ENCODE measurements at places on chromosomes 6 and 20.

DNA sequence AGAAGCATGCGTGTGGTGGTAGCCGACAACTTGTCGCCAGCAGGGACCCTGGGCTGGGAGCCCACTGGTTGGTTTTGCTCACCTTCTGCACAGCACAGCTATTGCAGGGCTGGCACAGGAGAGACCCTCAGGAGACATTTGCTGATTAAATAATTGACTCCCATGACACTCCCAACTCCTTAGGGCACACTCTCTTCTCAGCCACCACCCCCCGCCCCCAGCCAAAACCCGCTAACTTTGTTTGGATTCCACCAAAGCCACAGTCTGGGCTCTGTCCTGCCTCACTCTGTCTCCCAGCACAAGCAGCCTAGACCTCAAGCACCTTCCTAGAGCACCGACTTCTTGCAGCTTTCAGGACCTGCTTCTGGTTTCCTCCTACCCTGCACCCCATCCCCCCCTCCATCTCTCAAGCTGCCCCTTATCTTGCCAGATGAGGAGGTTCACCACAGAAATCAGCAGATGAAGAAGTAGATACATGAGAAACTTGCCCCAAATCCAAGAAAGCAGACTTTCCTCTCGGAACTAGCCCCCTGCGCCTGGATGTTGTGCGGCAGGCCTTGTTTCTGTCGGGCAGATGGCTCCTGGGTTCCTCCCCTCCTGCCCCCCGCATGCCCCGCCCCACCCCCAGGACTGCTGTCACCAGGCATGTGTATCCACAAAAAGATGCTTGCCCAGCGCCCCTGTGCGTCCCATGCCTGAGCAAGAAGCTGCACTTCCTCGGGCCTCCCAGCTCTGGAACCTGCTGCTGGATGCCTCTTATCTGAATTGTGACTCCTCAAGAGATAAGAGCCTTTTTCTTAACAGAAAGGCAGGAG is 35.0 kb upstream of the CD93 start:
- no peak for DNase-seq

- DNase-seq: no peak
Measured at GRCh38 chr6:154301086-154301625, 55.4 kb downstream of the IPCEF1 start.

DNA sequence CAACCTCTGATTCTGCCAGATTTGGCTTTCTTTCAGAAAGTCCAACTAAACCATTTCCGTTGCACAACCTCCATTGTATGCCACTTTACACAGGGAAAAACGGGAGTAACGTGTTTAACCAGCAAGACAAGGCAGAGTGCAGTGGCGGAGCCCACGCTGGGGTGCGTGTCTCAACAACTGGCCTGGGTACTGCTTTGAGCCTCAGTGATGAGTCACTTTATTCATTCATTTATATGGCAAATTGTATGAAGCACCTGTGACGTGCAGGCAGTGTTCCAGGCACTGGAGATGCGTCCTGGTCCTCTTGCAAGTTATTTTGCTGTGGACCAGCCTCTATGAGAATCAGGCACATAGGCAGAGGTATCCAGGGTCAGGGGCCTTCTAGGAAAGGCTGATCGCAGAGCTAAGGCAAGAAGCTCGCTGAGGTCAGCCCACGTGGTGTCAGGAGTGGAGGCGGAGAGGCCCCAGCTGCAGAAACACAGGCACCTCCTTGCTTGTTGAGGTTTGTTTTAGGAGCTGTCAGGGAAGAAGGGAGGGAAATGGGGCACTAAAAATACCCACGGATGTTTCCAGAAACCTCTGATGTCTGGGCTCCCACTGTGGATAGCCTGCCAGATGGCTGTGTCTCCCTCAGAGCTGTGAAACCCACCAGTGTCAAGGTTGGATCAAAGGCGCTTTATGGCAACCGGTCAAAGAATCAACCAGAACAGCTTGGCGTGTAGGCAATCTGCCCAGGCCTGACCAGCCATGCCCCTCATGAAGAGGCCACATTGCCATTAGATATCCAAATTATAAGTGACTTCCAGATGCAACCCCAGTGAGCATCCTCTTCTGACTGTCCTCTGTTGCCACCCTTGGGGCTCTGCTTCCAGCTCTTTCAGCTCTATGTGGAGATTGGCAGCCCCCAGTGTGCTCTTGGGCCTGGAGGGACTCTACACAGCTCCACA is 157.2 kb downstream of the CD83 start:
- DNase-seq: no peak

GRCh38 chr20:21554376-21554890 is 40.6 kb upstream of the NKX2-2 start:
- no peak for DNase-seq

DNA sequence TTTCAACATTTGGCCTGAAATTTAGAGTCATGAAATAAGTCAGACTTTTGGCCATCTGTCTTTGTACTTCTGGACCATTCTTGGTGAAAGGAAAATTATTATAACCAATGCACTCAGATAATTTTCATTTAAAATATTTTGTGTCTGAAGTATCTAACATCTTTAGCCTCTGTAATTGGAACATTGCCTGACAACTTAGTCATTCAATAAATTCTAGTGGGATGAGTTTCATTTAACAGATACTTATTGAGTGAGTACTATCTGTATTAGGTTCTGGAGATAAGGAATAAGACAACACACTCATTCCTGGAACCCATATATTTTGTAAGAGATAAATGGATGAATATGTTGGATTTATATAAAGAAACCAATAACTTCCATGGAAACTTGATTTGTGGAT is 536.0 kb downstream of the BCKDHB start:
- DNase-seq: no peak

DNA sequence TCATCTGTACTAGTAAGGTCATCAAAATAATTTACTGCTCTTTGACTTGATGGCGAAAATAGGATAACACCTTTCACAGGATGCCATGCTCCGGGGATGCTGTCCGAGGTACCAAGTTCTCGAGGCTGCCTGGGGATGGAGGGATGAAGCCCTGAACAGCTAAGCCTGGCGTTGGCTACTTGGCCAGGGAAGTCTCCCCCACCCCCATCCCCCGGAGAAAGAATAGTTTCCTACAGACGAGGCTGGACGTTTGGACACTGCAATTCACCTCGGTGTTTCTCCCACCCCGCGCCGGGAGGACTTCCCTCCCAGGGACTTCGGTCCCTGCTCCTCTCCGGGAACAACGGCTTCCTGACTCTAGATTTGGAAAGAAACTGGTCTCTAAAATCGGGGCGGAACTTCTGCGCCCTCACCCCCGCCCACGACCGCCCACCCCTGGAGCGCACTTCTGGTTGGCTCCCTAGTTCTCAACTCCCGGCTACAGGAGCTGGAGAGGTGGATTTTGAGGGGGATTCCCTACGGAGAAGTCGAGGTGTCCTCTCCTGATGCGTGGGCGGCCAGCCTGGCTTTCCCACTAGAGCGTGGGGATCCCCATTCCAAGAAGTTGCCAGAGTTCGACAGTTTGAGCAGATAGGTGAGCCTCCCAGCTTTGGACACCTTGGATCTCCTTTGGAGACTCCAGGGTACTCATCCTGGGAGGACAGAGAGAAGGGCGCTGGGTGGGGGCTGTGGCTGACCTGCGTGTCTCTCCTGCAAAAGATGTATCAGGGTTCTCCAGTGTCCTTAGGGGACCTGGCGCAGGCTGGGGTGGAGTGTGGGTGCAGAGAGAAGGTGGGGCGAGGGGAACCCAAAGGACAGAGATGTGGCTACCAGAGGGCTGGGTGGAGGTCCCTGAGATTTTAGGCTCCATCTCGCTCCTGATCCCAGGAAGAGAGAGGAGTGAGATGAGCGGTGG is 1.1 kb downstream of the PCSK2 start:
- peak; percentile 26 for DNase-seq

GRCh38 chr20:35410613-35411012 is 1.2 kb downstream of the UQCC1 start:
- no peak for DNase-seq

Measured in glutamatergic neuron (in vitro differentiated cells).